Stimulated activated CD8-positive, alpha-beta memory T cell treated with anti-CD3 and anti-CD28 coated beads, Interleukin-7, amount 100 ng/mL, for 1 hour (primary cell): ENCODE measurements at places on chromosomes 5 and 9.

DNA sequence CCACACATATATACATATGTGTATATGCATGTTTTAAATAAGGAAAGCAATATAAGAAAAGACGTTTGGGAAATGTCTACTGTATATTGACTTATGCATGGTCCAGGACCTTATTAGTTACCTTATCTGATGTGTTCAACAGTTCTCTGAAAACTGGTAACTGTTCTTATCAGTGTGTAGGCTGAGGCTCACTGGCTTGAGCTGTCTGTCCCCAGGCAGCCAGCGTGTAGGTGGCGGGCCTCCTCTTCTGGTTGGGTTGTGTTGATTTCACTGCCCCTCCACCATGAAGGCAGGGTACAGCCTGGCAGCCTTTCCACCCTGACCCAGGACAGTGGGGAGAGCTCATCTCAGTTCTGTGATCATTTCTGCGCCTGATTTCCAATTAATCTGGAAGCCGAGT lies 38.7 kb upstream of the SEMA4D start:
- DNase-seq, result no peak

- DNase-seq, result no peak
Observed at GRCh38 chr5:6768590-6769230, 55.5 kb downstream of the TENT4A start.

GRCh38 chr5:83090169-83090568 lies 12.8 kb downstream of the XRCC4 start:
- DNase-seq, result no peak

- DNase-seq, result no peak
Observed at GRCh38 chr5:58400737-58401136, 59.1 kb downstream of the PLK2 start.

DNA sequence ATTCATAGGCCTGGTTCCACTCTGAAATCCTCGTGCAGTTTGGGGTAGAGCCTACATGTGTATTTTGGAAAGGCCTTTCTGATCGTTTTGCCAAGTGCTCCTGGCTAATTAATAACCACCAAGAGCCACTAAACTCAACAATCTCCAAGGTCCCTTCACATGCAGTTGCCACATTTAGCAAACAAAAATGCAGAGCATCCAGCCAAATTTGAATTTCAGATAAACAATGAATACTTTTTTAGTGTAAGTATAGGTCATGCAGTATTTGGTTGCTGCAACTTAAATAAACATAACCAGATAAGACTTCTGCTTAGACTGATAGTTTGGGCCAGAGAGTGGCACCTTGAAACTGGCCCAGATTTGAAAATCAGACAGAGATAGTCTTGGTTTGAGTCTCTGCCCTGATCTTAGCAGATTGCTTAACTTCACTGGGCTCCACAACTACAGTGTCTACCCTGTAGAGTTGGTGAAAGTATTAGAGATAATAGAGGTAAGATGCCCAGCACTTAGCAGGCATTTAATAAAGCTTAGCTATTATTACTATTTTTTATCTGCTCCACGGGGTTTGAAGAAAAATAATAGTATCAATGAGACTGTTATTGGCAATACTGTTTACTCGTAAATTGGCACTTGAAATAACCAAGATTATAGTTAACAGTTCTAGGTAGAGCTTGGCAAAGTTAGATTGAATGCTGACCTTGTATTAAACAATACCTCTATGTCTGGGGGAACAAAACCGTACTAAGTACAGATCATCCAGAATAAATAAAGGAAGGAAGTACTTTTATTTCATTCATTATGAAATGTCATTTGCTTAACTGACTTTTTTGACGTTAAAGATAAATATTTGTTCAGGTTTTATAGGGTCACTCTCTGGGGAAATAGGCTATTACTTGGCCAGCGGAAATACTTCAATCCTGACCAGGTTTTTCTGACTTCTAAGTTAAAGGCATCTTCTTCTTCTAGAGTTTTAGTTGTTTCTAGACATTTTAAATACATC lies 274.8 kb downstream of the DOCK8 start:
- DNase-seq, result no peak

GRCh38 chr5:8848997-8849594 lies 696.8 kb downstream of the SEMA5A start:
- DNase-seq, result no peak

DNA sequence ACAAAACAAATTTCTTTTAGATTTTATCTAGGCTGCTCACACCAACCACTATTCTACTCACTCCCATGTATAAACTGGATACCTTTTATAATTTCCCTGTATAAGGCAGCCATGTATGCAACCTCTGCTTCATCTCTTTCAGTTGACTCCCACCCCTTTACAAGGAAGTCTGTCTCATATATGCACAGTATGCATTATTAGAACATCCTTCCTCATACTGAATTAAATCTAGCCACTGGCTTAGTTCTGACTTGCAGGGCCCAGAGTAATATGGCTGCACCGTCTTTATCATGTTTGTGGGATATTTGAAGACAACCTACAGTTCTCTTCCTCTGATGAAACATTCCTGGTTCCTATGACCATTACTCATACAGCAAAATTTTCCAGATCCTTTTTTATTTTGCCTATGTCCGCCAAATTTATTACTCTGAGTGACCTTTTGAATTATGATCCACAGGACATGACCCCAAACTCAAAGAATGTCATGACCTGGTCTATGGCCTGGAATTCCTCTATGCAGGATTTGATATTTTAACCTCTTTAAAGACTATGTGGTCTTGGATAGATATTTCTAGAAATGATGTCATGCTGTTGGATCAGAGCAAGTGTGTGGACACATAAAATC lies 76.6 kb upstream of the ITGA1 start:
- DNase-seq, result no peak

- no peak for DNase-seq
Observed at GRCh38 chr9:69976152-69976551, 67.5 kb upstream of the MAMDC2 start.

DNA sequence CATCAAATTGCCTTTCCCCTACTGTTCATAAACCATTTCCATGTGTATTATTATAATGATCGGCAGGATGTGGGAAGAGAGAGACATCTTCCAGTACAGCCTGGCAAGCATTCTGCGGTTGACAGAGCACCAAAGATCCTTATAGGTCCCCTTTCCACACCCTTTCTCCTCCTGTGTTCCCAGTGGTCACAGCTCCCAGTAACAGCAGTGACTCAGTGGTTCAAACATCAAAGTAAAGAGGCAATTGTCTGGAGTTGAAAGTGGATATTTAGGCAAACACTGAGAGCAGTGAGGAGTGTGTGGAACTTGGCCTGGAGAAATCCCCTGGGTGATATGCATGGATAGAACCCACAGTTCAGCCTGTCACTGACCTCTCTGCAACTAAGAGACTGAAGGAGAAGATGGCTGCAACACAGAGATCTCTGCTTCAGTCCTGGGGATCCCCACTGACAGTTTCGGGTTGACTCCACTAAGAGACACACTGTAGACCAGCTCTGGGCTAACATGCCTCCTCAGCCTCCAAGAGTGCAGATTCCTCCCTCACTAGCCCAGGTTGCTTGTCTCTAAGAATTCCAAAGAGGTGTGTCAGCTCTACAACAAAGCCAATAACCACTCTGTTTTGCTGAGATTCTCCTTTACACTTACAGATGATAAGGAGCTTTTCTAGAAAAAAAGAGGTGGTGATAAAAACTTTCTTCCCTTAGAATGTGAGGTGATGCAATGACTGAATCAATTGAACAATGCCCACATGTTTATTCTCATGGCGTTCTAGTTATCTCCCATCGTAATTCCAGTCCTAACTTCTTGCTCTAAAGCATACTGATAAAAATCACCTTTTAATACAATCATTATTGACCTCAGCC lies 94.4 kb upstream of the IL6ST start:
- DNase-seq, result no peak

DNA sequence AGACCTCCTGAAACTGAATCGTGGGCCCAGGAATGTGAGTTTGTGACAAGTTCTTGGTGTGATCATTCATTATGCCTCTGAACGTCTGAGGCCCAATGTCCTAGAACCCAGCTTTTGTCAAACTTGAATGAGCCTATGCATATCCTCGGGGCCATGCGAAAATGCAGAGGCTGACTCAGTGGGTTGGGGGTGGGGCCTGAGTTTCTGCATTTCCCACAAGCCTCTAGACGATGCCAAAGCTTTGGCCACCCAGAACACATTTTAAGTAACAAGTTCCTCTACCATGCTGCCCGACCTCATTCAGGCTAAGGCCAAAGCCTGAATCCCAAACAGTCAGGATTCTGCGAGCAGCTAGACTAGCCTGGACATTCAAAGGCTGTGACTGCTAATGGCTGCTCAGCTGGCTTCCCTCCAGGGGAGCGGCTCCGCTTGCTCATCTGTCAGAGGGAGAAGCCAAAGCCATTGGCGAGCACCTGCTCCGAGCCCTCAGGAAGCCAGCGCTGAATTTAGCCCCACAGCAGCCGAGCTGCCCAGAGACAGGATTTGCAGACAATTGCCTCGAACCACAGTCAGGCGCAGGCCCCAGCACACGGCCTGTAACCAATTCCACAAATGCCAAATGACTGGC lies 177.5 kb downstream of the ZDHHC21 start:
- DNase-seq, result no peak

DNA sequence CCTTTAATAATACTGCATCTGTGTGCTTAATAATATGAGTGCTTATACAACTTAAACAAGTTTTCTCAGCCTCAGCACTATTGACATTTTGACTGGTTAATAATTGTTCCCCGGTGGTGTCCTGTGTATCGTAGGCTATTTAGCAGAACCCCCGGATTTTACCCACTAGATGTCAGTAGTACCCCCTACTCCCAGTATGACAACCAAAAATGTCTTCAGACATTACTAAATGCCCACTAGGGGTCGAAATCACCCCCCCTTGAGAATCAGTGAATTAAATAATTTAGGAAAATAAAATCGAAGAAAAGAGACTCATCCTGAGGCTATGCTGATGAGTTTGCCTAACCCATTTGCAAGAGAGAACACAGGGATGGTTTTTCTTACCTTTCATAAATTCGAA lies 166.3 kb downstream of the ATP10B start:
- no peak for DNase-seq

DNA sequence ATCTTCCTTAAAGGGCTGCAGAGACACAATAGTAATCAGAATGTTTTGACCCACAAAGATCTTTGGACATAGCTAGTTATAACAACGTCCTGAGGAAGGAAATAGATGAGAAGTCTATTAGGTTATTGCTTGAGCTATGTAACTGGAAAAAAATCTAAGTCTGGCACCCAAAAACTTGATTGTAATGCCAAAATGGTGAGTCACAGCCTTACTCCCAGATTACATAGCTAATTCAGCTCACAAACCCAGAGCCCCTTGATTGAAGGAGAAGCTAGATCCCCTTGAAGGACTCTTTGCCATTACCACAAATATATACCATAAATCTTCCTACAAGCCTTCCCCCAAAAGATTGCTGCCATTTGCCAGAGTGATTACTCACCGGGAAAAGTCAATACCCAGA lies 341.8 kb upstream of the KIF2A start:
- no peak for DNase-seq

DNA sequence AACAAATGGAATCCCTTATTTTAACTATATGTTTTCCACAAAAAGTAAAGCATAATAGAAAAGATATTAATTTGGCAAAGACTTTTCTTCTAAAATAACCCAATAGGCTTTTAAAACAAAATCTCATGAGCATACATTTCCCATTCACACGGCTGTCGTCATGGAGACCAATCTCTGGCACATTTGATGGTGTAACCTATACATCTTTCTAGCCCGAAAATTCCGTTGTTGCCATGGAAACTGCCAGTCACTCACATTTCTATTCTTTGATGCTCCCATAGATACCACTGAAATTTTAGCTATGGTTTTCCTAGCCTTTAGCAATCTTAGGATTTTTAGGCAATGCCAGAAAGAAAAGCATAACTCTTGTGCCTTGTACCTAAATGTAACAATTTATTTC lies 262.9 kb upstream of the TRPM3 start:
- no peak for DNase-seq

GRCh38 chr5:230711-231110 lies 12.6 kb downstream of the SDHA start:
- no peak for DNase-seq
